Stimulated activated CD4-positive, alpha-beta T cell treated with anti-CD3 and anti-CD28 coated beads, TNF-alpha, amount 100 ng/mL, for 24 hours (primary cell): ENCODE measurements at places on chromosomes 7 and 10.

DNA sequence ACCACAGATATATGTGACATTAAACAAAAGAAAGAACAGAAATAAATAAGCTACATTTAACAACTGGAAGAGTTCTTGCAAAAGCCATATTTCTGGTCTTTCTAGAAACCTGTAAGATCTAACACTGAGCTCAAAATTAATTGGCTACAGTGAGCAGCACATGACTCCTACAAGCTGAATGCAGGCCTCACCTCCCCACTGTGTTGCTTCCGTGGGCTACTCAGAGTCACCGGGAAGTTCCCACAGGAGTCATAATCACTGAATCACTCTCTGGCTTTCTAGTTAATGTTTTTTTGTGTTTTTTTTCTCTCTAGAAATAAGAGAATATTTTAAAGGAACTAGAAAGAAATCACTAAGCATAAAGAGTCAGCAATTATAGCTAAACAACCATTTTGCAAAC lies 10.2 kb upstream of the MRPS24 start:
- no peak for DNase-seq

GRCh38 chr7:1814089-1814811 lies 144.2 kb downstream of the ELFN1 start:
- DNase-seq, result no peak

GRCh38 chr10:77256346-77256745 lies 381.3 kb downstream of the KCNMA1 start:
- no peak for DNase-seq

DNA sequence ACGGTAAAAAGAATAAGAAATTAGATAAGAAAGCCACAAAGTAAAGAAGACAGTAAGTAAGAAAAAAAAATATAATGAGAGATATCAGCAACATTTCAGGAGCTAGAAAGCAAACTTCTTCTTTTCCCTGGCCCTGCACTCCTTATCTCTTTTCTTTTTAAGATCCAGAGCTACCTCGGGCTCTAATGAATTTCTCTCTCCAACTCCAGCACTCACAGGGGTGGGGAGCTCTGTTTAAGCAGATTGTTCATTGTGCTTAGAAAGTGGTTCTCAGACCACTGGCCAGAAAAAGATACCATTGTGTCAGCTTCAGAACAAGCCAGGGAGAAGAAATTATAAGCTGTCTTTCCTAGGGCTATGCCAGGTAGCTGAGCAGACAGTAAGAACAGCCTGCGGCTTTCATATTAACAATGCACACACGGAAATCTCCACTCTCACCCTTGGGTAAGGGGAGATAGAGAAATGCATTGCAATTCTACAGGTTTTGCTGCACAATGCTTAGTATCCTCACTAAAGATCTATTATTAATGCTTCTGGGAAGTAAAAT lies 19.3 kb downstream of the OR2F1 start:
- DNase-seq, result no peak

GRCh38 chr10:101285519-101286070 lies 56.3 kb upstream of the LBX1 start:
- no peak for DNase-seq

DNA sequence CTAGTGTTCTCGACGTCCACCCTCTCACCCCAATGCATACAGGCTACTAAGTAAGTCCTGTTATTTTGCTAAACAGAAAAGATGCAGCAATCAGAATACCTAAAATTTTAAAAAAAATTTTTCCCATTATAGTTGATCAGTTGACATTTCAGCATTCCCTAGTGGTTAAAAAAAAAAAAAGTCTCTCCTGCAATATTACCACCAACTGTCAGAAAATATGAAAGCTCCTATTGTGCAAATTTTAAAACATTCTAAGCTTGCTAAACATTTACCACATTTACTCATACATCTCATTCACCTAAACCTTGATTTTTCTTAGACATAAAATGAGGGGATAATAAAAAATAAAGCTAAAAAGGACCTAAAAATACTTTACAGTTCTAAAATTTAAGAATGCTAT lies 165.6 kb downstream of the AVL9 start:
- DNase-seq, result no peak

- DNase-seq, result no peak
Measured at GRCh38 chr7:106151459-106152312, 39.6 kb upstream of the SYPL1 start.

- DNase-seq, result no peak
Measured at GRCh38 chr7:98685541-98685940, 68.5 kb downstream of the NPTX2 start.

DNA sequence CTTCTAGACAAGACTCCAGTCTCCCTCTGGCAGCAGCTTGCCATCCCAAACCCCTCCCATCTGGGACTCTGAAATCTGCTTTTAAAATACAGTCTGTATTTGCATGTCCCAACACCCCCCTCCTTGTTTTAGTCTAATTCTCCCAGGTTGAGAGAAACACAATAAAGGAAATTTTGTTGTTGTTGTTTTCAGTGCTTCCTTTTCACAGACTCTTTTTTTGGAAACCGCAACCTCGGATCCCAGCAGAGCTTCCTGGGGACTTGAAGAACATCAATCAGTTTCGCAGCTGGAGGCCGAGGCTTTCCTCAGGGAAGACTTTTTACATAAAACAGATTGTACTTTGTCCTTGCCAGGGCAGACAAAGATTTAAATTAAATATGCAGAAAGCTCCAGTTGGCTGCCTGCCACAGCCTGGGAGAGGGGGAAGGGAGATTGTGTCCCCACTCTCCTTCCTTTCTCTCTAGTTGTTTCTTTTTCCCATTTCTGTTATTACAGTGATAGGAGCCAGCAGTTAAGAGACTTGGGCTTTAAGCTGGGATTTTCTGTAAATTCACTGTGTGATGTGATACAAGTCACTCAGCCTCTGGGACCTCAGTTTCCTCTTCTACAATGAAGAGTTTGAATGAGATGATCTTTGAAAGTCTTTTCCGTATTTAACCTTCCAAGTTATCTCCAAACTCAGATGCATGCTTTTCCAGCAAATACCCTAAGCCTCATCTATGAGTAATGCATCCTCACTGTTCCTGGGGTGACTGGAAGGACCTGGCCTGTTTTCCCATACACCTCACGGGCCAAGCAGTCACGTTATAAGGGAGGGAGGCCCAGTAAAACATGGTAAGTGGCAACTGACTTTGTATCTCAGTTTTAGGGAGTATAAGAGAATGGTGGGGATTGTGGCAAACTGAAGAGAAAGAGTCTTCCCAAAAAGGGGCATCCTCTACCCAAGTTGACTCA lies 192.3 kb downstream of the REEP3 start:
- no peak for DNase-seq

DNA sequence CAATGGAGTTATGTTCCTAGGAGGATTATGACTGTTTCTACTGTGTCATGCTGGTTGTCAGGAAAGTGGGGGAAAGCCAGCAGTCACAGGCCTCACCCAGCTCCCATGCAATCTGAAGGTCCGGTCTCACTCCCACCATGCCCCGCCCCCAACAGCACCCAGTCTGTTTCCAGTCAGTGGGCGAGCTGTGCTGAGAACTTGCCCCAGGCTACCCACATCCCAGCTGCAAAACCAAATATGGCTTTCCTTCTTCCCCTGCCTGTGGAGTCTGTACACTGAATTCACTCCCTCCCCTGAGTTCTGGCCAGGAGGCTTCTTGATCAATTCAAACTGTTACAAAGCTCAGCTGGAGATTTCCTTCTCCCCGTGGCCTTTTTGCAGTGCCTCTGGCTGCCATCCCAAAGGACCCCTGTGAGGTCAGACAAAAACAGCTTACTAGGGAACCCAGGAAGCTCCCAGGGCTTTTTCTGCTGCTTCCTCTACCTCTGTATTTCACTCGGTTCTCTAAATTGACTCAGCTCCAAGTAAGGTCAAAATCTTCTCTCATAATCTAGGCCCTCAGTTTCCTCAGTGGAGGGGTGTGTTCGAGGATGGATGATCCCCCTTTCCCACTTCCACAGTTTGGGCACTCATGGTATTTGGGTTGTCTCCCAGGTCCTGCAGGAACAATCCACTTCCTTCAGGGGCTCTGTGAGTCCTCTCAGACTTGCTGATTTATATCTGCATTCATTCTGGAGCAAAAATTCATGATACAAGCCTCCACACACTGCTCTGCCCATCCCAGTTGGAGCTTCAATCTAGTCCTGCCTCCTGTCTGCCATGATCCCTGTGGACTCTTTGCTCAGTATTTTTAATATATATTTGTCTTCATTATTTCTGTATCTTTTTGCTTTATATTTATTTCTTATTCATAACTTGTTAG lies 205.5 kb downstream of the SEMA3D start:
- no peak for DNase-seq

GRCh38 chr7:44388089-44388970 lies 62.9 kb upstream of the CAMK2B start:
- DNase-seq, result no peak

GRCh38 chr7:15831606-15832005 lies 145.1 kb upstream of the MEOX2 start:
- DNase-seq, result no peak

- DNase-seq, result no peak
Measured at GRCh38 chr7:75987805-75988567, 6.4 kb downstream of the TMEM120A start.

DNA sequence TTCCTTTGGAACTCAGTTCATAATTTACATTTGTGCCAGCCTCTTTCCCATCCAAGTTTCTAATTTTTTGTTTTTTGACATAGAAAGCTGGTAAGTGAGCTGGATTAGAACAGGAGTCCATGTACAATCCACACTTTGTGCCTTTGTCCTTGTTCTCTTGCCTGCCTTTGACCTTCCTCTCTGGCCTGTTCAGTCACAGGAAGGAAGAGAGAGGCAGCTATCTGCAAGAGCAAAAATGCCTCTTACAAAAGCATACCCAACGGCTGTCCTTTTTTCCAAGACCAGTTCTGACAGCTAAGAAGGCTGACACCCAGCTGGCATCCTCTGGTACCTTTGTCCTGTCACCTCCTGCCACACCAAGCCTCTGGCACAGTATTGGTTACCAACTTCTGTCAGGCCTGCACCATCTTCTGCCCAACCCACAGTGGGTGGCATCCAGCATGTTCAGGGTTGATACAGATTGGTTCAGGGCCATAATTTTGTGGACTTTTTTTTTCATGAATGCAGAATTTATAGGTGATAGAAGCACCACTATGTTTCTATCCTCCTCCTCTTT lies 133.7 kb upstream of the KLF14 start:
- no peak for DNase-seq

- DNase-seq, result no peak
Measured at GRCh38 chr10:112231602-112232400, 48.2 kb upstream of the GPAM start.

- no peak for DNase-seq
Measured at GRCh38 chr10:76974017-76974691, 663.5 kb downstream of the KCNMA1 start.

DNA sequence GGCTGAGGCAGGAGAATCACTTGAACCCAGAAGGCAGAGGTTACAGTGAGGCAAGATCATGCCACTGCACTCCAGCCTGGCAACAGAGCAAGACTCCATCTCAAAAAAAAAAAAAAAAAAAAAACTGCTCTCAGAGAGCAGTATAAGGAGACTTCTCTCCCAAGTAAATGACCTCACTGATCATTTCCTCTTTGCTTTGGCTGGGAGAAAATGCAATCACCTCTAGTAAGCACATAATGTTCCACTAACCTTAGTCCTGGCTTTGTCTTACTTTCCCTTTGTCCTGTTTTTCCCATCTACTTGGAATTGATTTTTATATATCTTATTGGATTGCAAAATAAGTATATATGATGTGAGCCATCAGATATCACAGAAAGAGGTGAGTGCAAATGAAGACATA lies 2.5 kb downstream of the SLC25A13 start:
- DNase-seq, result no peak

GRCh38 chr10:77609781-77610272 lies 27.8 kb downstream of the KCNMA1 start:
- no peak for DNase-seq

GRCh38 chr10:121237718-121238117 lies 360.5 kb downstream of the FGFR2 start:
- DNase-seq, result no peak

DNA sequence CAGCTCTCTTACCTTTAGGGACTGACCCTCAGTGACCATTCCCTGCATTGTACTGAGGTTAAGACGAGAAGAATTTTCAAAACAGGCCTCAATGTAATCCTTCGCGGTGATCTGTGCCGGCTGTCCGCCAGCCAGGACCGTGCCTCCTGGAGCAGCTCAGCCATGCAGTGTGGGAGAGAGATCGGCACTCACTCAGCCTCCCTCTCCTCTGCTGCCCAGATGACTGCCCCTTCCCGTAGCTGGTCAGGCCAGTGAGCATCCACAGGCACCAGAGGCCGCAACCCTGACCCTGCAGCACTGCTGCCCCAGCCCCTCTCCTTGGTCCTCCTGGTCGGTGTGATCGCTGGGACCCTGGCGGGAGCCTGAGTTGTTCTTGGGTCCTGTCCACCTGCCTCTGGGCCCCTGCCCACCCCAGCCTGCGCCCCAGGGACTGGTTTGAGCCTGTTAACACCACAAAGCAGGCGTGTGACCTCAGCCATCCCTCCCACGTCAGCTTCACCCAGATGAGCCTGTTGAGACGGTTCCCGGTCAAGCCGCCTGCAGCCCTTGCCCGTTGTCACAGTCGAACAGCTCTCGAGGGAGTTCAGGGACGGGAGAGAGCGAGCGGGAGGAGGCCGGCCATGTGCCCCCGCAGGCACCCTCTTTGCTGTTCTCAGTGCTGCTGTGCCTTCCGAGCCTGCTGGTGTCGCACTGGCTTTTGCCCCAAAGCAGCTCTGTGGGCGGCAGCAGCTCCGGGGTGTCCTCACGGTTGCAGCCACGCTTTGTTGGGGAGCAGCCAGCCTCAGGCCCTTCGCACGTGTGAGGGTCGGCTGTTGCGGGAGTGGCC lies 37.2 kb downstream of the NKX6-2 start:
- no peak for DNase-seq

DNA sequence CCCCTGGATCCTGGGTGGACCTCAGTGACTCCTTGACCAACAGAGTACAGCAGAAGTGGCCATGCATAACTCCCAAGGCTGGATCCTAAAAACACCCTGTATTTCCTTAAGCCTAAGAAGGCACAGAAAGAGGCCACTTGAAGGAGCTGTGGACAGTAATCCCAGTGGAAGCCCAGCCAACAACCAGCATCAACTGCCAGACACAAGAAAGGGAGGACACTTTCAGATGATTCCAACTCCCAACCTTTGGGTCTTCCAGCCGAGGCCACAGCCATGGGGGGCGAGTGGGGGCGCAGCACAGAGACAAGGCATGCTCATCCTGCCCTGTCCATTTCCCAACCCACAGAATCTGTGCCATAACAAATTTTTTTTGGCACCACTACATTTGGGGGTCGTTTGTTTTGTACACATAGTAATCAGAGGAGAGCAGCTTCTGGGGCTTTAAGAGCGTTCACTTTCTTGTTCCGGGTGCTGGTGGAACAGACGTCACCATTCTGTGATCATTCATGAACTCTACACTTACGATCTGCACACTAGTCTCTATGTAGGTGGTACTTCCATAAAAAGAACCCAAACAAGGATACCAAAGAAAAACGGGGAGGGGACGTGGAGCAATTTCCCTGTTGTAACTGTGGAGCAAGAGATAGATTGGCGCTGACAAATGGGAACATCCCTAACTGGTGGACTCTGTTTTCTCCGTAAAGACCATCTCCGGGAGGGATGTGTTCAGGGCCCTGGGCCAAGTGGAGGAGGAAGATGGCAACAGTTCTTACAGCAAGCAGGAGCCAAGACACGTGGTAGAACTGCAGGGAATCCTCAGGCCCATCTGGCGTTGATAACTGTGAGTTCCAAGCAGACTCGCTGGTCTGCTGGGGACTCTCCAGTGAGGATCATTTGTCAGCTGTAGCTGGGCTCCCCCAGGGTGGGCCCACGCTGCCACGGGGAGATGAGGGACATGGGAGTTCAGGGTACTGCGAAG lies 6.0 kb upstream of the SLC29A3 start:
- DNase-seq, result no peak

GRCh38 chr10:52558090-52558489 lies 214.5 kb downstream of the MBL2 start:
- no peak for DNase-seq

- DNase-seq, result no peak
Measured at GRCh38 chr7:116687801-116688201, 15.8 kb downstream of the MET start.
